ENCODE measurements at places on chromosomes 2 and 18.

DNA sequence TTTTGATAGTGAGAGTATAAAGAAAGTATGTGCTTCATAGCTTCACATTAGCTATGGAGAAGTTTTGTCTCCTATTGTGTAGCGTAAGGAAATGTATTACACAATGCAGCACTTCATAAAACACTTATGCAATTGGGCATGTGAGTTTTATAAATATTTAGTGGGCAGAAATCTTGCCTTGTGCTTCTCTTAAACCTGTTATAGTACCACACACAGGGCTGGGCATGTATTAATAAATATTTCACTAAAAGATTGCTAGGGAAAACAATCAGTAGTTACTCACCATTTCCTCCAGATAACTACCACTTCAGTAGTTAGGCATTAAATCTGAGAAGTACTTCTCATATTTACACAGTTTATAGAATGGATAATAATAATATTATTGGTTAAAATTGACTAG, 1080.8 kb upstream of the PIK3C3 start:
- no peak for DNase-seq

DNA sequence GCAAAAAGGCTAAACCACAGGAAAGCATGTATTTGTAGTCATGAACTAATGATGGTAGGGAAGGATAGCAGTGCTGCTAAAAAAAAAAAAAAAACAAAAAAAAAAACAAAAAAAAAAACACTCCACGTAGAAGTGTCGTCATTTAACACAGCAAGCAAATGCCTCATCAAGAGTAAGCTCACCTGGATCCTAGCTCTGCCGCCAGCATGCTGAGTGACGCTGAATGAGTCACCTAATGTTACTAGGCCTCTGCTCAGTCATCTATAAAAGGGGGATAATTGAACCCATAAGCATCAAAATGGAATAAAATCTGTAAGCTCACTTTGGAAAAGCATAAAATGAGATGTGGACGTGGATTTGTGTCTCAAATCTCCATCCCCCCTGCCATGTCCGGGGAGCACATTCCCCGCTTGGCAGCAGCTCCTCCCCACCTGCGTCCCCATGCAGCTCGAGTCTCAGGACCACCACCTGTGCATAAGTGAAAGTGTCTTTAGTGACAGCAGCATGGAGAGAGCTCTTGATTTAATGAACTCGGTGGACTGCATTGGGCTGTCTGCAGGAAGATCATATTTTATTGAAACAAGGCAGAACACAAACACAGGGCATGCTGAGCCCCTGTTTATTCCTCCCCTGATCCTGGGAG, 427.5 kb downstream of the LRATD1 start:
- no peak for DNase-seq

GRCh38 chr2:231530099-231531011, at the start of gene NMUR1:
Gene NMUR1 (minus strand): TSS chr2:231530445. CDS start chr2:231530361, 84 bp downstream.
- peak; percentile 17 for DNase-seq

DNA sequence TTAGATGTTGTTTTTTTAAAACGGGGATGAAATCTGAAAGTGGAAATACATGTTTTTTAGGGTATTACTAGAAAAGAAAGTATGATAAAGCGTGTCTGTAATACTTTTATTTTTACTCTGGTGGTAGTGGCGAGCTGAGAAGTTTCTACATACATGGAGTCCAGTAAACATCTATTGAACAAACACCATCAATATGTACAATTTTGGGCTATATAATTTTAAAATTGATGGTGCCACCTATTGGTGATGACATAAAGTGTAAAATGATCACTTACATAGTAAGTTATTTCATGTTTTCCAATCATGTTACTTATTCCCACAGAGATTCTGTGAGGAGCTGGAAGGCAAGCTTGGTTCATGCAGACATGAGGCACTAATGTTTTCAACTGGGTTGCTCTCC, 31.5 kb upstream of the NFE2L2 start:
- peak; percentile 38 for DNase-seq

GRCh38 chr2:239187464-239188253, 213.2 kb downstream of the HDAC4 start:
- no peak for DNase-seq
